ENCODE measurements at places on chromosomes 7 and 10.

- DNase-seq, result no peak
Measured at GRCh38 chr10:95796504-95796903, 40.5 kb downstream of the ENTPD1 start.

- no peak for DNase-seq
Measured at GRCh38 chr10:6713120-6713519, 133.0 kb upstream of the PRKCQ start.

DNA sequence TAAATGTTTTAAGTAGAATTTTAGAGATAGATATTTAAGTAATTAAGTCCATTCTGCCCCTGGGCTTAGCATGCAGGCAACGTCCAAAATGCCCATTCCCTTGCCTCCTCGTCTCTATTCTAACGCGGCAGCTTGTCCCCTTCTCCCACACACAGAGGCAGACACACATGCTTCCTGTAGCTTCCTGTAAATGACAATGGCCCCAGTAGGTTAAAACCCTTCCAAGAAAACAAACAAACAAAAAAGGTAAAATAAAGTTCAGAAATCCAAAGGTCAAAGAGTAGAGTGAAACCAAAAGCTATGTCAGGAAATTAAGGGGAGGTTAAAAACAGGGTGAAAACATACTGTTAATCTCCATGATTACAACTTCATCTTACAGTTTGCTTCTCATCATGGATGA lies 857.6 kb downstream of the GATA3 start:
- DNase-seq, result no peak

GRCh38 chr10:19256331-19256730 lies 207.7 kb downstream of the MALRD1 start:
- no peak for DNase-seq

DNA sequence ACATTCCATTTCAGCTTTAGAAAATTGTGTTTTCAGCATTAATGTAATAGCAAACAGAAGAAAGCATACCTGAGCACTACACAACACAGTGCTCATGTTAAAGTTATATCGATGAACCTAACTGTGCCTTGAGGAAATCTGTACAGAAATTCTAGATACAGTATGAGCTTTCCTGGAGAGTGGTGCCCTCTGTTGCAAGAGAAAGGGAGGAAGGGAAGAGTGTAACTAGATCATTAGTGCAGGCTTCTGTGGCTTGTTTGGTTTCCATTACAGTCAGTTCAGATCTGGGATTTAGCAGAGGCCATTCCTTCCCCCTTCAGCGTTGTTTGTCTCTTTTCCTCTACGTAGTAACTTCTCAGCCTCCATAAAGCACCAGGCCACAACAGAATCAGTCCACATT lies 139.7 kb downstream of the HTR7 start:
- peak; percentile 20 for DNase-seq

GRCh38 chr10:12465385-12466136 lies 116.2 kb downstream of the CAMK1D start:
- DNase-seq, result peak; percentile 32

DNA sequence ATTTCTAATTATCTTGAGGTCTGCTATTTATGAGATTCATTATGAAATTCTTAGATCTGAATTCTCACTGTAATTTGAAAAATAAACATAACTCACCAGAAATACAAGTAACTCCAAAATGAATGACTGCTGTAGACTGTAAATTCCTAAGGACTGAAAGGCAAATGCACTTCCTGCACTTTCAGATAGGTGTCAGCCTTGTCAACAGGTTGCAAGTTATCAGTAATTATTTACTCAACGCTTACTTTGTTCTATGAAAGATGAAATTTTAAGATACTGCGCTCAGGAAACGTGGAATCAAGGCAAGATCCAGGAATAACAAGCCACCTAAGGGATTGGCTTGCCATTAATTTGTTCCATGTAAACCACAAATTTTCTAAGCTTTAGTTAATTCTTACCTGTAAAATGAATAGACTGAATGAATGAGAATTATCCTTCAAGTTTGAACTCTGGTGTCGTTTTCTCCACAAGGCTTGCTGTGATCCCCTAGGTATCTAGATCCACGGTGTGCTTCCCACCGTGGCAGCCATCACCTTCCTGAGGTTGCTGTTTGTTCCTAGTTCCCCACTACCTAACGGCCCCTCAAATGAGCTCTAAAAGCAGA lies 12.6 kb downstream of the DHX32 start:
- DNase-seq, result peak; percentile 78

DNA sequence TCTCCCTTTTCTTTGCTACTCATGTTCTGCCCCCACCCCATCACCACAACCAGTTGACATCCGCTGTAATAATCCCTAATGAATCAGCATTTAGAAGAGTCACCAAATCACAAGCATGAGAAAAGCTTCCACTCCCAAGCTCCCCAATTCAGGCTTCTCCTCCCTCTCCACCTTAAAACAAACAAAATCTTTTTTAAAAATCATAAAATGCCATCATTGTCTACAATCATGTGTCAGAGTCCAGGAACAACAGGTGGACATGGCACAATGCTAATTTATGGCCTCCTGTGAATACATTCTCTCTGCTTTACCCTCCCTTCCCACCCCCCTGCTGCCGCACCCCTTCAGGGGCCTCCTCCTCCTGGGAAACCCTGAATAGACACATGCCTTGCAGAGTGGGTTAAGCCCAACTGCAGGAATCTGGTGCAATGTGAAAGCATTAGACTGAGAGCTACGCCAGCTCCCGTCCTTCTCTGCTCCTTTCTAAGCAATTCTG lies 3.7 kb downstream of the LRRC4 start:
- no peak for DNase-seq

DNA sequence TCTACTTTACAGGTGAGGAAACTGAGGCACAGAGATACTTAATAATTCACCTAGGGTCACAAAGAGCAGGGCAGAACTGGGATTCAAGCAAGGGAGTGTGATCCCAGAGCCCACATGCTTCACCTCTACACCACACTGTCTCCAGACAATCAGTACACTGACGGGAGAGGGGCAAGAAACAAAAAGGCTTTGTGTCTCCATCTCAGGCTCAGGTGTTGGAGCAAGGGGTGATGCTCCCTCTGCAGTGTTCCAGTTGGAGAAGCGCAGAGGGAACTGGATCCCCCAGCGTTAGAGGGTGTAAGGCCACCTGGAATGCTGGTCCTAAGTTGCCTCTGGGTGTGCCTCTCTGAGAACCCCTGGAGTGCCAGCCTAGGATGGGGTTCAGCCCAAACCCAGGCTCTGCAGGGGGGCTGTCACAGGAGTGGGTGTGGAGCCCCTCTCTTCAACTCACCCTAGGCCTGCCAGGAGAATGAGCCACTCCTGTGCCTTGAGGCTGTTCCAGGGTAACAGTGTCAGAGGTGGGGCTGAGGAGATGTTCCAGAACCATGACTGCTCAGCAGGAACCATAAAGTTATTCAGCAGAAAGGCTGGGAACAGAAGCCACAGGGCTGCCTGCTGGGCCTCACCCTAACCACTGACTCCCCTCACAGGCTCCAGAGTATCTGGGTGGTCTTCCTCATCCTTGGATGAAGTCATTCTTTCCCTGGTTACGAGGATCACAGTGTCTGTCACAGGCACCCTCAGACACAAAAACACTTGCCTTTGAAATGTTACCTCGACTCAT lies 5.5 kb downstream of the RBP4 start:
- DNase-seq, result no peak

- no peak for DNase-seq
Measured at GRCh38 chr7:129394982-129395914, 39.0 kb upstream of the STRIP2 start.

DNA sequence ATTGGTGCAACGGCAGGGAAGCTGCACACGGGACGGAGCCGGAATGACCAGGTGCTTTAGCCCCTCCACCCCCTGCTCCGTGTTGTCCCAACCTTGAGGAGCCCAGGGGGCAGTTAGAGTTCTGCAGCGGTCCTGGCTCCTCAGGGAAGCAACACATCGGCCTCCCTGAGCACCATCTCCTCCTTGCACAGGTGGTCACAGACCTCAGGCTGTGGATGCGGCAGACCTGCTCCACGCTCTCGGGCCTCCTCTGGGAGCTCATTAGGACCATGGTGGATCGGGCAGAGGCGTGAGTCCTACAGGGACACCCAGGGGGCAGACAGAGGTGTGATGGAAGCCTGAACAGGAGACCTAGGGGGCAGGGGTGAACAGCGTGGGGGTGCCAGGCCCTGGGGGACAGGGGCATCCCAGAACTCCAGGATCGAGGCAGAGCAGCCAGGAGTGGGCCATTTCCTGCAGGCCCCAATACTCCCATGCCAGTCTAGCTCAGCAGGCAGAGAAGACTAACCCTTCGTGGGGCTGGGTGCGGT lies 7.3 kb downstream of the ASL start:
- no peak for DNase-seq

GRCh38 chr10:49323171-49323895 lies 24.4 kb downstream of the C10orf71 start:
- DNase-seq, result no peak

DNA sequence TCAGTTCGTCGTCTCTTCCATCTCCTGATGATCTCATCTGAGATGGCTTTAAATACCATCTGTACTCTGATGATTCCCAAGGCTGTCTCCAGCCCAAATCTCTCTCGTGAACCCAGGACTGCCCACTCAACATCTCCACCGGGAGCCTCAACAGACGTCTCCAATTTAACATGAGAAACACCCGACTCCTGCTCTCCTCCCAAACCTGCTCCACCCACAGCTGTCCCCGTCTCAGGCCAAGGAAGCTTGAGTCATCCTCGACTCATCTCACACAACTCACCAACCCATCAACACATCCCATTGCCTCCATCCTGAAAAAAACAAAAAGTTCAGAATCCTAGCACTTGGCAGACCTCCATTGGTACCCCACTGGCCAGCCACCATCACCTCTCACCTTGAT lies 29.7 kb upstream of the CALN1 start:
- DNase-seq, result no peak

- DNase-seq, result no peak
Measured at GRCh38 chr7:46170021-46170420, 248.9 kb upstream of the IGFBP3 start.

DNA sequence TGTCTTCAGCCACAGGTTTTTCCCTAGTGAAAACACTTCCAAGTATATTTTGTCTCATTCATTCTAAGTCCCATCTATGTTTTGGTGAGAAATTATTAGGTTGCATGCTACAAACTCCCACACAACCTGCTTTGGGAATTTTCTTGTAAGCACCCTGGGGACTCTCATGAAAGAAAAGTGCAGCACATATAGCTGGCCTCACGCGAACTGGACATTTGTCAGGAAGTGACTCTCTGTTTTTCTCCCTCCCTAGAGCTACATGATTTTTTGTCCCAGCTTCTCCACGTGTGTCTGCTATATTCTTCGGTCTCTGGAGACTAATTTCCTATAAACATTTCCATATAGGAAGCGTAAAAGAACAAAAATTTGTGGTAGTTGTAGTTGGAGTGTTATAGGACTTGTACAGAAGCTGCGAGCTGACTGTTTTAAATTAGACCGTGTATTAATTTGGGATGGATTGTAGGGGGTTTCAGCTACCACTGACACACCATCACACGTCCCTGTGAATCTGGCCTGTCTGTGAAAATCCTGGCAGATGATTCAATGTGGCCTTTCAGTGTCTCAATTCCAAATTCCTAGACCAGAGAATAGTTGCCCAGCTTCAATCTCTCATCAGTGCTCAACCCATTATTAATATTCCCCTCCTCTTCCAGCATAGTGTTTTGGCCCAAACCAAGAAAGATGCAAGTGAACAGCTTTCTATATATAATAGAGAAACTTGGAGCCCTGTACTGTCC lies 40.2 kb downstream of the ARL4A start:
- no peak for DNase-seq

DNA sequence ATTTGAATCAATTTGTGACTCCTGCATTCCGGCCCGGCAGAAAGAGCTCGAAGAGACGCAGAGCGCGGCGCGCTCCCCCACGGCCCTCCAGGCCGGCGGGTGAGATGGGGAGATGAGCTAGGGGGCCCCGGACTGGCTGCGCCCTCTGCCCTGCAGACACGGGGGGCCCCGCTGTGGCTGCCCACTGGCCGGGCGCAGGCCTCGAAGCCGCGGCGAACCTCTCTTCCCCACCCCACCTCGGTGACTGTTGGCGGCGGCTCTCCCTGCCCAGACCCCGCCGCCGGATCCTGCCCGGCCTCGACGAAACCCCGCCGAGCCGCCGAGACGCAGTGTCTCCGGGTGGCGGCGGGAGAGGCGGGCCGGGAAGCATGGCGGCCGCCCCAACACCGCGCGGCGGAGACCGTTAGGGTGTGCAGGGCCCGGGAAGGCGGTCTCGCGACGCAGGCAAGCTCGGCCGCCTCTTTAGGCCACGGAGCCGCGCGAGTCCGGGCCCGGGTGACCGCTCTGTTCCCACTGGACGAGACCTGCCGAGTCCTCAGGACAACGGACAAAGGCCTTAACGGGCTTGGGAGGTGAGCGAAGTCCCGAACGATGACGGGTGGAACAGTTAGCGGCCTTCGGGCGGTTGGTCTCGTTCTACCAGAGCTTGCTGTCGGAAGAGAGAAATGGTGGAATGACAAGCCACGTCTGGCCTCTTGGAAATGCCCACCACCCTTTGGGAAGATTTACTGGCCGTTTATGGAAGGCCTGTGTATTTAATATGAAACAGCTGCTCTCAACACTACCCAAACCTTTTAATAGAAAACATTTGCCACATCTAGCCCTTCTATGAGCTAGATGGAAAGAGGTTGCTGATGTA lies 24.3 kb downstream of the NUP42 start:
- DNase-seq, result peak; percentile 84

- DNase-seq, result no peak
Measured at GRCh38 chr10:122093076-122093475, 104.1 kb downstream of the TACC2 start.

GRCh38 chr10:66591865-66592264 lies 334.0 kb upstream of the LRRTM3 start:
- peak; percentile 5 for DNase-seq

GRCh38 chr7:98202367-98203195 lies 8.7 kb upstream of the BHLHA15 start:
- no peak for DNase-seq

- DNase-seq, result peak; percentile 49
Measured at GRCh38 chr7:142188846-142189245, 69.0 kb downstream of the PRSS58 start.

GRCh38 chr7:18059171-18059570 lies 31.5 kb upstream of the PRPS1L1 start:
- DNase-seq, result peak; percentile 14

DNA sequence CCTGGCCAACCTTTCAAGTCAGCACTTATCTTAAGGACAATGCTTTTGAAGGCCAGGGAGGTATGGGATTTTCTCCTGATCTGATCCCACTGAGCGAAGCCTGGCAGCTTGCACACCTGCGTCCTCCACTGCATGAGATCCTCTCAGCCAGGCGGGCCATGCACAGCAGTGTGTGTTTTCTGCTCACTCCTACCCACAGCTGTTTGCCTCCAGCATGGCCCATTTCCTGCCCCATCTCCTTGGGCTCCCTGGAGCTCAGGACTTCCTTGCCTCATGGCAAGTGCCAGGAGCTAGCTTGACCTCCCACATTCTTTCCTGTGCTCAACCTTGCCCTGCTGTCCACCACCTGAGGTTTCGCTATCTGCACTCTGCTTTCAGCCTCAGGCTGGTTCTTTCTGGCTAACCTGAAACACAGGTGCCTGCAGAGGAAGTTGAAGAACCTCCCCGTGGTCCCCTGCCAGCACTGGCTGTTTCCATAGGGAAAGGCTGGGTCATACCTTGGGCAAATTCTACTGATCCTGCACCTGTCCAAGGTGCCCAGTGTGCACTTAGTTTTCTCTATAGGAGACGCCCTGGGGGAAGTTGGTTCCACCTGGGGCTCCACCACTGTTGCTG lies 43.9 kb upstream of the EEPD1 start:
- DNase-seq, result no peak
